NCI-H1694 treated with DMSO at 0.1 percent for 48 hours (cell line): ENCODE measurements at places on chromosomes 6 and 20.

DNA sequence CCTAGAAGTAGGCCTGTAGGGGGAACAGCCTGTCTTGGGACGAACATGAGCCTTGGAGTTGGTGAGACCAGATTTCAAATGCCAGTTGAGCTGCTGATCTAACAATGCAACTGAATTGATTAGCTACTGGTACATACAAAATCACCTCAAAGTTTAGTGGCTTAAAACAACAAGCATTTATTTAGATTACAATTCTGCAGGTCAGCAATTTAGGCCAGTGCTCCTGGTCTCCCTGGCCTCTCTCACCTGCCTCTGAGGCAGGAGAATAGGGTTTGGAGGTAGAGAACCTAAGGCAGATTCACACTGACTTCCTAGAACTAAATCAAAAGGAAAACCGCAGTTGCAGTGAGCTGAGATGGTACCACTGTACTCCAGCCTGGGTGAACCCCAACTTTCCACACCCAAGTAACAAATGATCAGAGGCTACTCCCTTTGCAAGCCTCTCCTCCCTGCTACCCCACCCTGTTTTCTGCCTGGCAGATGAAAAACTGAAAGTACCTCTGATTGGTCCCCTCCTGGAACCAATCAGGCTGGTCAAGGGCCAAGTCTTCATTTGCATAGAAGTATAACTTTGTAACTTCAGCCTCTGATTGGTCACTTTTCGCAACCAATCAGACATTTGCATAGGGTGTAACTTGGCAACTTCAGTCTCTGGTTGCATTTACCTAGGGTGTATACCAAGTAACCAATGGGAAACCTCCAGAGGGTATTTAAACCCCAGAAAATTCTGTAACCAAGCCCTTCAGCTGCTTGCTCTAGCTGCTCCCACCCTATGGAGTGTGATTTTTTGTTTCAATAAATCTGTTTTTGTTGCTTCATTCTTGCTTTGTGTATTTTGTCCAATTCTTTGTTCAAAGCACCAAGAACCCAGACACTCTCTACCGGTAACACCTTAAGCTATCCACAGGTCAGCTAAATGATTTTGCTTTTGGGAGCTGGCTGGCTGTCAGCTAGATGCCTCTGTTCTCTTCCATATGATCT is 8.1 kb upstream of the UBR2 start:
- no peak for DNase-seq

DNA sequence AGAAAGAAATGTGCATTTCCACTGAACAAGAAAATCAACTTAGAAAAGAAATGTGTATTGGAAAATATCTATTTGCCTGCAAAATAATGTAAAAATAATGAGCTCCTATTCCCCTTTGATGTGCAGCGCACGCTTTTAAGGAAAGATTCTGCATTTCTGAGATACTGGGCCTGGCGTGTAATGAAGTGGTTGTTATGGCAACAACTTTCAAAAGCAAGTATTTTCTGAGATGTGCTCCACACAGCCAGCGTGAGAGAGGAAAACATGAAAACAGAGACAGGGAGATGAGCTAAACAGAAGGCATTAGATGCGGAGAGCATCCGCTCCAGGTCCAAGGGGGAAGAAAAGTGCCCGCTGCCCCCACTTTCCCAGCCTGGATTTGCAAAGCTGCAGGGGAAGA is 39.1 kb upstream of the GTSF1L start:
- DNase-seq: no peak

DNA sequence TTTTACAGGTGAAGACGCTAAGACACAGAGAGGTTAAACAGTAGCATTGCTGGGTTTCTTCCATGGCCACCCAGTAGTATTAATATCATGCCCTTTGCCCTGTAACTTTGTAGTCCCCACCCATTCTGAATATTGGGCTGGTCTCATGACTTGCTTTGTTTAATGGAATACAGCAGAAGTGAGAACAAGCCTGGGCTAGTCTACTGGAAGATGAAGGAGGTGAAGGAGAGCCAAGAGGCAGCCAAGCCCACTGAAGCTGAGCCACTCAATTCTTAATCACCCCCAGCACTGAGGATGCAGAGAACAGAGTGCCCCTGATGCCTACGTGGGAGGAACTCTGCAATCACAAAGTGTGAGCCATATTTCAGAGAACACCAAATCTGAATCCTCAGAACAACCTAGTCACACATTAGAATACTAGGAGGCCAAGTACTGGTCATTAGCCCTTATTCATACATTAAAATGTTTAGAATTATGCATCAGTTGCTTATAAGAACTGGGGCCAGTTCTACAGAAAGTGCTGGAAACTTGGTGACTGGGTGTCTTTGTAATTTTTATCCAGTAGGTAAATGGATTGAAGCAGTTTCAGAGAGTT is 270.1 kb upstream of the PRND start:
- DNase-seq: no peak

- no peak for DNase-seq
Observed at GRCh38 chr20:5160882-5161281, 34.1 kb downstream of the CDS2 start.

DNA sequence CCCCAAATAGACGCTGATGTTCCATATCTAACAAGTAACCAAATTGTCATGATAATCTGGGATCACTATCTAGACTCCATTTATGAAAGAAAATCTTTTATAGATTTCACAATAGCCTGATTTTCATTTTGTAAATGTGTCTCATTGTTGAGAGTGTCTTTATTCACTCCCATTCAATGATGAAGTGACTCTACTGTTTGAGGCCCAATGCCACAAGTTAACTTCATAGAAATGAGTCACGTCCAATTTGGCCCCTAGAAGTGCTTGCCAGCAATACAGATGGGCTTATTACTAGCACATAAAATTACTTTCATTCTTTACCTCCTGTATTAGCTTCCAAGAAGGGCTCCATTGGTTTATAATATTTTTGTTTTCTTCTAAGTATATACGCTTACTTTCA is 6.3 kb downstream of the IPCEF1 start:
- no peak for DNase-seq

- no peak for DNase-seq
Observed at GRCh38 chr20:16692009-16692408, 37.8 kb upstream of the SNRPB2 start.

GRCh38 chr6:111615916-111616612 is 10.4 kb upstream of the TRAF3IP2 start:
- no peak for DNase-seq

DNA sequence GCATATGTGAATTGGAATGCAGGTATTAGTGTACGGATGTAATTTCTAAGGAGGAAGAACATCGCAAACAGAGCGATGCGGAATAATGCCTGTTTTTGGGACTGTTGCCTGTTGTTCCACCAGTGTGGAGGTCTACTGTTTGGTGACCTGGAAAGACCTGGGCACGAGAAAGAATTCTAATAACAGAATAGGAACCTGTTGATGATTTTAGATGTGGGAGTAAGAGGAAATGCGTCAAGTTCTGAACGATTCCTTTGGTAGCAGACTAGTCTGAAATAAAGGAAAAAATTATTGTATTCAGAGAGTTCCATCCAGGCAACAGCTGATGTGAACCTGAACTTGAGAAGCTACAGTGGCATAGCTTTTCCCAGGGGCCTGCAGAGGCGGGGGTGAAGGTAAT is 192.1 kb downstream of the DTNBP1 start:
- no peak for DNase-seq

DNA sequence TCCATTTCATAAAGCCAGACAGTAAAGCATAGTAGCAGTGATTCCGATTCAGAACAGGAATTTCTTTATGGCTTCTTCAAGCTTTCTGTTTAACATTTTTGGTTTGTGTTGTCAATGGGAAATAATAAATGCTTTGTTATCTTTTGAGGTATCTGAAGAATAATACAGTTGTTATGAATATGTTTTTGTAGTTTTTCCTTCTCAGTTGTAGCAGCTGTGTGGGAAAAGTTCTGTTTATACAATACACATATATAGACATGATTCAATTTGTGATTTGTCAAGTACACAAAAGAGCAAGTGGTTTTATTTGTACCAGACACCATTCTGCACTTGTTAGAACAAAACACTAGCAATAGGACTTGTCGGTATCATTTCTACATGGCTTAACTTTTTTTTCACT is 96.6 kb downstream of the CDYL start:
- DNase-seq: no peak

DNA sequence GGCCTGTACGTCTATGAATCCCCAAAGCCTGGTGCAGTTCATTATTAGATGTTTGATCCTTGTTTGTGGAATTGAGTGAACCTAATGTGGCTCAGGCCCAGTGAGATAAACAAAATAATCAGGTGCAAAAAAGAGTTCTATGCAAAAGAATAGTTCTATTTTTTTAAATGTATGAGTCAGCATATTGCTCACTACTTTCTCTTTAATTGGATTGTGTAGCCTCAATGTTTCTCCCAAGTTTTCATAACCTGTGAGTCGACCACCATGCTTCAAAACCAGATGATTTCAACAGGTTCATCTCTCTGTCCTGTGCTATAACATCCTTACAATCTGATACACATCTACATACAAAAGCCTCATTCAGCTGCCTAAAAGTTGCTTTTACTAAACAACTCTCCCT is 116.5 kb upstream of the HDAC2 start:
- no peak for DNase-seq

GRCh38 chr20:53910351-53911002 is 159.9 kb downstream of the BCAS1 start:
- DNase-seq: no peak

GRCh38 chr6:43806043-43806757 is 36.2 kb downstream of the VEGFA start:
- no peak for DNase-seq

GRCh38 chr20:25050501-25051350 is 7.2 kb downstream of the ACSS1 start:
- DNase-seq: no peak

GRCh38 chr20:62952373-62952967 is at the start of gene SLC17A9:
Gene SLC17A9 (plus strand): TSS chr20:62952709. CDS start chr20:62952831, 122 bp downstream.
- DNase-seq: no peak

DNA sequence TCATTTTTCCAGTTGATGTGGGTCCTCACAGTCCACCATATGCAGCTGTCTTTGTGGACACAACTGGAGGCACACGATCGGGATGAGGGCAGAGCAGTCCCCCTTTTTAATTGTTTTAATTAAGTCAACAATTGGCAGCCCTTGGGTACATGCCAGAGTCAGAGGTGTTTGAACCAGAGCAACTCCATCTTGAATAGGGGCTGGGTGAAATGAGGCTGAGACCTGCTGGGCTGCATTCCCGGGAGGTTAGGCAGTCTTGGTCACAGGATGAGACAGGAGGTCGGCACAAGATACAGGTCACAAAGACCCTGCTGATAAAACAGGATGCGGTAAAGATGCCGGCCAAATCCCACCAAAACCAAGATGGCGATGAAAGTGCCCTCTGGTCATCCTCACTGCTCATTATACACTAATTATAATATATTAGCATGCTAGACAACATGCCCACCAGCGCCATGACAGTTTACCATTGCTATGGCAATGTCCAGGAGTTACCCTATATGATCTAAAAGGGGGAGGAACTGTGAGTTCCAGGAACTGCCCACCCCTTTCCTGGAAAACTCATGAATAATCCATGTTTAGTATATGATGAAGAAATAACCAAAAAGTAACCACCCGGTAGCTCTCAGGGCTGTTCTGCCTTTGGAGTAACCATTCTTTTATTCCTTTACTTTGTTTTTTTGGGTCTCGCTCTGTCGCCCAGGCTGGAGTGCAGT is 31.8 kb upstream of the BLCAP start:
- no peak for DNase-seq

DNA sequence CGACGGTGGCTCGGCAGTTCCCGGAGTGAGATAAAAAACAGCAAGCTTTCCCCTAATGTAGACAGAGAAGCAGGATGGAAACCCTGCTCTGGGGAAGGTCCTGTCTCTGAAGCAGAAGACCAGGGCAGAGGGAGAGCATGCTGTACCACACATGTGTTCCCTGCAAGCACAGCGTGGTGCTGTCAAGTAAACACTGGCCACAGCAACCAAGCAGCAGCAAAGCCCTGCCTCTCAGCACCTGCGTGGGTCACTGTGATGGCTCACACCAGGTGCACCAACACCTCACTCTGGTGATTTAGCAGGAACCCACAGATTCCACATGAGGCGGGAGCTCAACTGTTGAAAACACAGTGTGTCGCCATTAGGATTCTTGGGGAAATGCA is 65.2 kb upstream of the TXNDC5 start:
- DNase-seq: no peak

- DNase-seq: no peak
Observed at GRCh38 chr6:12947151-12947871, 230.7 kb downstream of the PHACTR1 start.

DNA sequence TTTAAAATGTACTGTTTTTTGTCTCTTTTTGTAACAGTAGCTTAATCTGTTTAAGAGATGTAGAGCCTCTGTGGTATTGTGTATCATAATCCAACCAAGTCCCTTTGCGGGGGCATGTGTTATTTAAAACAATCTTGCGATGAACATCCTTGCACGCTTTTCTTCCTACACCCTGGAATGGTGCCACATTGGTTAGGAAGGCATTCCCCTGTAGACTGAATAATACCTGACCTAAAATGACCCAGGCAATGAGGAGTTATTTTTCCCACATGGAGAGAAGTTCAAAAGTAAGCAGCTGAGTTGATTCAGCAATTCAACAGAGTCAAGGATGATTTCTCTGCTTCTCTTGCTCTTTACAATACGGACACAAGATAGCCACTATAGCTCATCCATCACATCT is 142.0 kb upstream of the PMEPA1 start:
- no peak for DNase-seq

GRCh38 chr6:169986848-169987498 is 235.6 kb downstream of the ERMARD start:
- no peak for DNase-seq

- DNase-seq: no peak
Observed at GRCh38 chr20:51535075-51535386, 7.5 kb downstream of the NFATC2 start.

DNA sequence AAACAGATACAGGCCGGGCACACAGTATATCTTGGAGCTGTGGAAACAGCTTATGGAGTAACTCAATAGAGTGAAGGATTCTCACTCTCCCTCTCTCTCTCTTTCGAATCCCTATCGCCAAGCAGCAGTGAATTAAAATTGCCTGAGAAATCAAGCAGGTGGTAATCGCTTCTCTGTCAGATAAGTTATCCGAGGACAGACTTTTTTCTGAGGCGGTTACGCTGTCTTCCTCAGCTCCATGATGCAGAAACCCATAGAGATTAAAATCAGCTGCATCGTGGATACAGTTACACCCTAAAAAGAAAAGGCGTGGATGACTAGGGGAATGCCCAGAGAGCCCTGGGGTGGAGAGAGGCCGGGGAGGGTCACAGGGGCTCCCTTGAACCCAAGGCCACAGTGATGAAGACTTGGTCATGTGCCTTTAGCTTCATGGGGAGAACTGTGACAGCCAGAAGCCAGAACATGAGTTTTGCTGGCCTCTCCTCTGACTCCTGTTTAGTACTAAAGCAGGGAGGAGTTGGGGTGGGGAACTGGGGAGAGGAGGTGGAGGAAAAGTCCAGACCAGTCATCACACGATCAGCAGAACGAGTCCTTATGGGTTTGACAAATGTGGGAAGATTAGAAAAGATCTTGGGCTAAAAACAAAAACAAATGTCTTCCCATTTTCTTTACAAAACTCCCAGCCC is 138.8 kb upstream of the JARID2 start:
- no peak for DNase-seq

- DNase-seq: no peak
Observed at GRCh38 chr6:52522151-52522626, 54.7 kb downstream of the TRAM2 start.

GRCh38 chr6:143158113-143158581 is 97.5 kb downstream of the AIG1 start:
- DNase-seq: no peak
